ENCODE measurements at places on chromosomes 5 and 9.

DNA sequence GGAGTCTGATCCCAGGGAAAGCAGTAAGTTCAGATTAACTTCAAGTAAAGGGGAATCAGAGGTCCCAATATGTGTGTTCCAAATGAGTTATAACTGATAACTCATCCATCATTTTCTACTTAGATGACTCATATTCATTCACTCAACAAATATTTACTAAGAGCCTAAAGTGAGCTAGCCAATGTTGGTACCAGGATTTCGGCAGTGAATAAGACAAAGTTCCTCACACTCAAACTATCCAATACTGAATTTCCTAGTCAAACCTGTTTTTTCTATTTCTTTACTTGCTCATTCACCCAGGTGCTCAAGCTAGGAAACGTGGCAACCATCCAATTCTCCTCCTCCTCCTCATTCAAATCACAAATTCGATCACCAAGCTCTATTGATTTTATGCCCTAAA is 25.8 kb downstream of the FBXW2 start:
- DNase-seq: no peak

- no peak for DNase-seq
Measured at GRCh38 chr9:28342815-28343338, 769.6 kb upstream of the C9orf72 start.

GRCh38 chr5:171911152-171911551 is 95.3 kb downstream of the FBXW11 start:
- no peak for DNase-seq

DNA sequence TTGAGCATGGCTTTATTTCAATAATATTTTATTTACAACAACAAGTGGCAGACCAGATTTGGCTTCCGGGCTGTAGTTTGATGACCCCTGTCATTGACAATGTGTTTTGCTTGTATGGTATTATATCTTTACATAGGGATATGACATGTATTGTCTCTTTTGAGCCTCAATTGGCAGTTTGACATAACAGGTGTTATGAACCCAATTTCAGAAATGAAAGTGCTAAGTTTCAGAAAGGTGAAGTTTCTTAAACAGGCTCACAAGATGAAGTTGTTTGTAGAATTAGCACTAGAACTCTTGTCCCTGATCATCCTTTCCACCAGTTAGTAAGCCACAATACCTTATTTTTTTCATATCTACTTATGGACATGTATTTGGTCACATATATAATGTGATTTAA is 303.0 kb upstream of the GRIA1 start:
- no peak for DNase-seq

GRCh38 chr5:116423141-116423540 is 151.5 kb downstream of the SEMA6A start:
- no peak for DNase-seq

DNA sequence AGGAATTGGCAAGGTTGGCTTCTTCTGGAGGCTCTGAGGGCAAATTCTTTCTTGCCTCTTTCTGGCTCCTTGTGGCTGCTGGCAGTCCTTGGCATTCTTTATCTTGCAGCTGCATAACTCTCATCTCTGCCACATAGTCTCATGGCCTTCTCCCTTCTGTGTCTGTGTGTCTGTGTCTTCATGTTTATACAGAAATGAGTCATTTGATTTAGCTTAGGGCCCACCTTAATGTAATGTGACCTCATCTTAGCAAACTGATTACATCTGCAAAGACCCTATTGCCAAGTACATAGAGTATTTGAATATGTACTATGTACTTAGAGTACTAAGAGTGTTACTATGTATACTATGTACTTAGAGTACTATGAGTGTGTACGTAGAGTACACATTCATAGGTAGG is 122.5 kb downstream of the RFK start:
- no peak for DNase-seq

DNA sequence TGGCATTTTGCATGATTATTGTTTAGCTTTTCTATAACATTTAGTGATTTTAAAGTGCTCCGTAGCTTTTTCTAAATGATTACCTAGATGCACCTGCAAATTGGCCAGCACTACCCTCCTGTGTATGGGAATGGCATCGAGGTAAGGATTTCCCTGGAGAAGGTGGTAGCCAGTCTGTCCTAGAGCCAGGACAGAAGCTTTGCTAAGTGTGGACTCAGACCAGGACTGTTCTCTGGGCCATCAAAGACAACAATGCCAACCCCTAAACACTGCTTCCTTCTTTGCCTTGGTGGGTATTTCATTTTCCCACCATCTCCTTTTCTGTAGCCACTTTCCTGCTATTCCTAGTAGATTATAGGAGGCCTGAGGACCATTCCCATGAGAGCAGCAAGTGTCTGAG is 53.0 kb downstream of the CD180 start:
- DNase-seq: no peak

DNA sequence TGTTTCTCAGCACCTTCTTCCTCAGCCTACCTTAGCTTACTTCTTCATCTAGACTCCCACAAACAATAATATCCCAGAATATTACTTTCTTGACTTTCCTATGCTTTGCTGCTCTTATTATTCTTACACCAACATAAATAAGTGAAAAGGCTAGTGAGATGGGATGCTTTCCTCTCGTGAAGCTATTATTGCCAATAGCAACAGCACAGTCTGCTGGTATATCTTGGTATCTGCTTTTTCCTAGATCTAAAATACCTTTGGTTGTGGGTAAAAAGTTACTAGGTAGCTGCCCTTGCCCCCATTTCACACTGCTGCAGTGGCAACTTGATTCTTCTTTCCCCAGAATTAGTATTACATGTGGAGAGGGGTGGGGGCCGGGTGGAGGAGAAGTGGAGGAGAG is 26.1 kb upstream of the GLIPR2 start:
- DNase-seq: no peak

DNA sequence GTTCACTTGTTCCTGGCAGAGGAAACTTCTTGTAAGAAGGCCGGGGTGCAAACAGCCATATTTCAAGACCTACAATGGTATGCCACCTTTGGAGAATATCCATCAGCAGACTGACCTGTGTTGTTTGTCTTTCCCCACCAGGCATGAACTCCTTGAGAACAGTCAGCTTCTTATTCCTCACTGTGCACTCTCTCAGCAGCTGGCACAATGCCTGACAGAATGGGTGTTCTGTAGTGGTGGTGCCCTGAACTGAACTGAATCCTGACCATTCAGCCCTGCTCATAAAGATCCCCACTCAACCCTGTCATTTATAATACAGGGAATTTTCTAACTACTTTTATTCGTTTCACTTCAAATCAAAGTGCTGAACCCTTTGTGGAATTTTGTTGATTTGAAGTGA is 206.9 kb downstream of the COX7C start:
- no peak for DNase-seq

DNA sequence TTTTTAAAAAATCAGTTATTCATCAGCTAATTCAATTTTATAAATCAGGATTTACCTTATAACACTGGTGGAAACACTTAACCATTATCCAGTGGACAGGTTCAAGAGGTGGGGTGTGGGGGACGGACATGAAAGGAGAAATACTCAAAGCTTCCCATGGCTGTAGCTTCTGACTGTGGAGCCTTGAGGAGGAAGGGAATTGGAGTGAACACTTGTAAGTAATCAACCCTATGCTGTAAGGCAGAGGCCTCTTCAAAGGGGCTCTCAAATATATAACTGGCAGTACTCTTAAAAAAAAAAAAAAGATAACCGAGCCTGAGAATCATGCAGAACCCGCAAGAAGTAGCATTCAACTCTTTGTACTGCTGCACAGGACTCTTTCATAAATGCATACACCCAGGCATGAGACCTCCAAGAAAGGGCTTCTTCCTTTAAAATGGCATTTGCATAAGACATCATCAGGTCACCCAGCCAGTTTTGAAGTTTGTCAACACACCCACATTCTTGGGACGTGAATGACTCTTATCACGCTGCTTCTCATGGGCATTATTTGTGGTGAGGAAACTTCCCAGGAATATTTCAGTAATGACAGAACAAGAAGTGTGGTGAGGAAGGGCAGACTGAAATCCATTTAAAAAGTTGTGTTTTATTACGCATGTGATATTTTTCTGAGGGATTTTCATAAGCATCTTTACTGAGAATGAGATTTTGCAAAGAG is 8.1 kb downstream of the OSMR start:
- DNase-seq: no peak

DNA sequence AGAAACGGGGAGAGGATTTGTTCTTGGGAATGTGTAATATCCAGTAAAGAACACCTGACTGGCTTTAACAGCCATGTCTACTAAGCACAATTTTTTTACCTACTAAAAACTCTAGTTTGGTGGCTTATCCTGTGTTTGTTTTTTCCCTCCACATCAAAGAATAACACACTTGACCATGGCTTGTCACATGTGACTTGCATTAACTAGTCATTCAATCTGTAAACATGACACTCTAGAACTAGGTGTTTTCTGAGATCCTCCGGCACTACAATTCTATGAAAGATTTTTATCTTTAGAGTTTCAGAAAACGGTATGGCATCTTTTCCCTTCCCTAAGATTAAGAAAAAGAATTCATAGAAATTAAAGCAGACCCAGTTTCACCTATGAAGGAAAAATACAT is 103.7 kb downstream of the CEMIP2 start:
- DNase-seq: no peak

GRCh38 chr5:67731886-67732285 is 483.7 kb upstream of the PIK3R1 start:
- no peak for DNase-seq

DNA sequence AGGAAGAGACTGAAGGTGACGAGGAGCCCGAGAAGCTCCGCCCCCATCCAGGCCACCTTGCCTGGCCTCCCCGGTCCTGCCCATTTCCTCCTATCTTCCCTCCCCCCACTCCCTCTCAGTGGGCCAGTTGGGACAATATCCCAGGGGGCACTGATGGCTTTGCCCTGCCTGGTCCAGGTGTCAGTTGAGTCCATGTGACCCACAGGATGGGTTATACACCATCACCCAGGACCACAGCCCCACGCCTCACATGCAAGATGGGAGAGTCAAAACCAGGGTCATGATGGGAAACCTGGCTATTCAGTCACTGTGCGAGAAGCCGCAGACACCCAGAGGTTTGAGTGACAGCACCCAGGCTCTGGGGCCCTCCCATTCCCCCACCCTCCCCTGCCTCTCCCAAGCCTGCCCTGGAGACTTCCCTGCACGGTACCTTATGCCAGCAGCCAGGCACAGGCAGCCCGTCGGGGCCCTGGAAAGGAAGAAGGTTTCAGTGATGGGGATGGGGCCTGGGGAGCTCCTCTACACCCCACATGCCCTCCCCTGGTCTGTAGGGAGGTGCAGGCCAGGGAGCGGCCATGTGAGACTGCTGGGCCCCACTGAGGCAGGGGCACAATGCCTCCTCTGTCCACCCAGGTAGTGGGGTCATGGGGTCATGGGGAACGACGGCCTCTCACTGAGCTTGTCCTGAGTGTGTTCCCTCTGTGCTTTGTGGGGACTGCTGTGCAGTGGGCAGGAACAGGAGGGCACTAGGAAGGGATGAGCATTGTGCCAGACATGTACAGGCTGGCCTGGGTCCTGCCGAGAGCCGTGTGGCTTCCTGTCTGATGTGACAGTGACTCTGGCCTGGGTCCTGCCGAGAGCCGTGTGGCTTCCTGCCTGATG is 6.3 kb upstream of the PHYKPL start:
- no peak for DNase-seq

DNA sequence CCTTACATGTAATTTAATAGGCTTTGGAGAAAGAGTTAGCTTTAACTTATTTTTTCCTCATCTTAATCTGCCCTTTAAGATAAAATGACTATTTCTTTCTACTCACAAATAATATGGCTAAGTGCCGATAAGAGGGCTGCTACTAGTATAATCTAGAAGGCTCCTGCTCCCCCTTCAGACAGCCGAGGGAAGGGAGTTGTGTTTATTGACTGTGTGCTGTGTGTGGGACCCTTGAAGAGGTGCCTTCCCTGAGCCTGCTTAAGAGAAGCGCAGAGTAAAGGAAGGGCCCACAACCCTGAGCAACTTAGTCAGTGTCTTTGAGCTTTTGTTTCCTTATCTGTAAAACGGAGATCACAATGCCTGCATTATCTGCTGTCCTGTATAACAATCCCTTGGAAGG is 28.1 kb upstream of the CKMT2 start:
- no peak for DNase-seq

DNA sequence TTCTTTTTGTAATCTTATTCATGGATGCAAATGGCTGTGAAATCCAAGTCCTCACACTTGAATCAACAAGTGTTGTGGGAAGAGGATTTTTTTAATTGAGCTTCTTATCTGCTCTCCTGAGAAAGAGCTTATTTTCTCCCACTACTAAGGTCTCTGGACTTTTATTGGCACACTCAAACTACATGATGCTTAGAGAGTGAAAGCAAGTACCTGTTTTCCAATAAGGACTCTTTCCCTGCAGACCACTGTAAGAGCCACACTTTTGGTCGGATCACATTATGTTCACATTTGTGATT is 546.4 kb upstream of the ARRDC3 start:
- no peak for DNase-seq

GRCh38 chr9:122379340-122379739 is 8.5 kb downstream of the PTGS1 start:
- no peak for DNase-seq

- DNase-seq: no peak
Measured at GRCh38 chr5:171963416-171963815, 43.0 kb downstream of the FBXW11 start.

GRCh38 chr9:27371382-27371781 is 74.4 kb upstream of the EQTN start:
- DNase-seq: no peak

DNA sequence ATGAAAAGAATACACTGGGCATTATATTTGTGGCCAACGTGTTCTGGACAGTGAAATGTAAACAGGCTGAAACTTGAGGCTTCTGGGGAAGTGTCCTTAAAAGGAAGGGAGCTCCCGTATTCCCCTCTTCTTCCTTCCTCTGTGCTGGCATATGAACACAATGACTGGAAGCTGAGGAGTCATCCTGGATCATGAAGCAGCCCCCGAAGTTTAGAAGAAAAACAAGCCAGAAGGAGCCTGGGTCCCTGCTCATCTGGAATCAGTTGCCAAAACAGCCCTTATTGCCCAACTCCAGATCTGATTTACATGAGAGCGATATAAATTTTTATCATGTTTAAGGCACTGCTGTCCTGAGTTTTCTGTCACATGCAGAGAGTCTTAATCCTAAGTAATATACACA is 65.4 kb upstream of the SLC1A1 start:
- no peak for DNase-seq

GRCh38 chr5:65055938-65056337 is 287.2 kb downstream of the CWC27 start:
- no peak for DNase-seq

DNA sequence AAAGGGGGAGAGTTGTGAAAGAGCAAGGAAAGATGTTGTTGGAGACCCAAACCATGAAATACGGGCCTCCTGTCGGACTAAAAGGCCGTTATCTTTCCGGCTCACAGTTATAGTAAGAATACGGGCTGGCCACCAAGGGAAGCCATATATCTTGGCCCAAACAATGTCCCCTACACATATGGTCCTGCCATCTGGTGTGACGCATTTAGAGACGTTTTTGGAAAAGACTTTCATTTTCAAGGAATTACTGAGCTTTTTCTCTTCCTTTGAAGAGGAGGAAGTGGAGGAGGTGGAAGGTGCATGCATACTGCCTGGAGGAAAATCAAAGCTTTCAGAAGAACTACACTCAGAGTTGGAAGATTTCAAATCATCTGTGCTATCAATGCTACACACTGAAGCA is 26.7 kb downstream of the PWWP2A start:
- no peak for DNase-seq

Data from stimulated activated CD8-positive, alpha-beta memory T cell treated with anti-CD3 and anti-CD28 coated beads, Interleukin-15, amount 100 ng/mL, for 4 hours (primary cell).